ENCODE measurements at places on chromosomes 1 and 21.

DNA sequence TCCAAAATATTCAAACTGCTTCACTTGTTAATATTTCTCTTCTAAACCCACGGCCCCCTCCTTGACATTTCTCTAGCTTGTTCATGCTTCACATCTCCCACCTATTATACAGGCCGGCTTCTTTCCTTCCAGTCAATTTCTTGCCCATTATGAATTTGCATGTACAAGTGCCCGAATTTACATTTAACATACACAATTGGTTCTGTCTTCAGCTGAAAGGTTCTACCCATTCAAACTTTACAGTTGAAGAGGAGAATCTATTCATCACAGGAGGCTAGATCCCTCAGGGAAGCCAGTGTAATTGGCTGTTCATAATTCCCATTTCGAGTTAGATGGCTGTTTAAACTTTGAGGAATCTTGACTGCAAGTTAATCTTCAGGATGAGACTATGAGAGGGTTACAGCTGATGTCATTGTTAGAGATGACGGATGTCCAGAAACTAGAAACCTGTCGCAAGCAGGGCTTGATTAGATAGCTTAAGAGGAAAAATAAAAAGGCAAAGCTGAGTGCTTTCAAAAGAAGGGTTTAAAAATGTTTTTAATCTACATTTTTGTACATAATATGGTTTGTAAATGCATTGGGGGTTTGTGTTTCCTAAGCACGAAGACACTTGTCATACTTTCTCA is 157.0 kb downstream of the ADSS2 start:
- DNase-seq, result no peak

DNA sequence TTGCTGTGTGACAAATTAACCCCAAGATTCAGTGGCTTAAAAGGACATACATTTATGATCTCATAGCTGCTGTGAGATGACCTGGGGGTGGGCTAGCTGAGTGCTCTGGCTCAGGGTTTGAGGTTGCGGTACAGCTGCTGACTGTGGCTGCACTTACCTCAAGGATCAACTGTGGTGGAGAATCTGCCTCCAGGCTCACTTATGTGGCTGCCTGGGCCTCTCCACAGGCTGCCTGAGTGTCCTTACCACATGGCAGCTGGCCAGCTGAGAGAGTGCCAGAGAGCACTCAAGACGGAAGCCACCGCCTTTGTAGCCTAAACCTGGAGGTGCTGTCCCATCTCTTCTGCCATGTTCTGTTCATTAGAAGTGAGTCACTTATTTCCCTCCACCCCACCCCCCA is 5.7 kb downstream of the LRRC71 start:
- DNase-seq, result peak; percentile 5

GRCh38 chr1:193115629-193116227 is 6.1 kb upstream of the CDC73 start:
- DNase-seq, result no peak

GRCh38 chr1:227781314-227781930 is 34.1 kb upstream of the PRSS38 start:
- DNase-seq, result no peak

GRCh38 chr1:111847466-111847865 is 91.8 kb downstream of the DDX20 start:
- no peak for DNase-seq

DNA sequence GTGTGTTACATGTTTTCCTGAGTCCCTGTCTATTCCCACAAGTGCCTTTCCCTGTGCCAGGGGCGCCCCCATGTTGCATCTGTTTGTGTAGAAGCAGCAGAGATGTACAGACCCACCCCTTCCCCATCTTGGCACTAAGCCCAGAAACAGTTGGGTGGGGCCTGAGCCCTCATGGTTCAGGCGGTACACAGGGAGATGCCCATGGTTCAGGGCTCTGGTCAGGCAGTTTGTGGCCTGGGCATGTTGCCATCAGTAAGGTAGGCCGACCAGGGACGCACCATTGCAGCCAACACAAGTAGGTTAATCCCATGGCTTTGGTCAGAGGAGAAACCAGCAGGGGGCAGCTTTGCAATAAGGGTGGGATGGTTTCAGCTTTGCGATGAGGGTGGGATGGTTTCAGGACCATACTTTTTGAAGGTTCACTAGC is 914 bp upstream of the ADGRB2 start:
- DNase-seq, result no peak

DNA sequence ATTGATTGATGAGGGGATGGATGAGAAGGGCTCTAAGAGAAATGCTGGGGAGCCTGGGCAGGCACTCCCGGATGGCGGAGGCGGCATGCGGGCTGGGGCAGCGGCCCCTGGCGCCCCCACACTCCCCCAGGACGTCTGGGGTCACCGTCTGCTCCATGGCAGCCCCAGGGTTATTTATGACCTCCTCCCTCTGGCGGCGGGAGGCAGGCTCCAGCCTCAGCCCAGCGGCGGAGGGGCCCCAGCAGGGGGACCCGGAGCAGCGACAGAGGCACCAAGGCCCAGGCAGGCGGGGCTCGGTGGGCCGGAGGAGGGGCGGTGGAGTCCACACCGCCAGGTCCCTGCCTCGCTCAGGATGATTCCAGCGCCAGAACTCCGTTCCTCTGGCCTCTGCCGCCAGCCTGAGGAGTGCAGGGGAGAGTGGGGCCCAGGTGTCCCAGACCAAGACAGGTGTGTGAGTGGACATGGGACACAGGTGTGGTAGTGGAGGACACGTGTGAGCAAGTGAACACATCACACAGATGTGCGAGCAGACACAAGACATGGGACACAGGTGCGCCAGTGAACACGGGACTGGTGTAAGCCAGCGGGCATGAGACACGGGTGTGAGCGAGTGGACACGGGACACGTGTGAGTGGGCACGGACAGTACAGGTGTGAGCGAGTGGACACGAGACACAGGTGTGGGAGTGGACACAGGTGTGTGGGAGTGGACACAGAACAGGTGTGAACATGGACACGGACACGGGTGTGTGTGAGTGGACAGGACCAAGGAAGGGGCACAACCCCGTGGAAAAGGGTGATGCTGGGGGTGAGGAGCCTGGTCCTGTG is 2.5 kb upstream of the SAMD11 start:
- DNase-seq, result no peak

DNA sequence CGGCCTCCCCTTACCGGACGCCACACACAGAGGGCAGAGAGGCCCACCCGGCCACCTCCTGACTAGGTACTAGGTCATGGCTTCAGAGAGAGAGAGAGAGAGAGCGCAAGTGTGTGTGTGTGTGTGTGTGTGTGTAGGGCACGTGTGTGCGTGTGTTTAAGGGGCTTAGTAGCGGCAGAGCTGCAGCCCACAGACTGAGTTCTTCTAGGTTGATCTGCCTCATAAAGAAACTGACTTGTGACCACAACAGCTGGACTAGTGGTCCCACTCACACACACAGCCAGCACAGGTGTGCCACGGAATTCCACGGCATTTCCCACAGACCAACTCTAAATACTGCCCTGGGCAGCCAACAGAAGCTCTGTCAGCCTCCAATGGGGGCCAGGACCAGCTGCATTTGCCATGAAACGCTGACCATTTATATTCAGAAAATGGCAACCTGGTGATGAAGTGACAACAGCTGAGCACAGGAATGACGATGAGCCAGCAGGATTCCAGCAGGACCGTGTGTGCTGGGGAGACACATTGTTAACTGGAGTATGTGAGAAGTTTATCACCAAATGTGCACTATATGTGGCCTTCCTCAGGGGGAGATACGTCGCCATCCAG is 38.8 kb upstream of the GPR153 start:
- DNase-seq, result no peak

GRCh38 chr1:10516925-10517676 is 42.4 kb downstream of the PEX14 start:
- no peak for DNase-seq

DNA sequence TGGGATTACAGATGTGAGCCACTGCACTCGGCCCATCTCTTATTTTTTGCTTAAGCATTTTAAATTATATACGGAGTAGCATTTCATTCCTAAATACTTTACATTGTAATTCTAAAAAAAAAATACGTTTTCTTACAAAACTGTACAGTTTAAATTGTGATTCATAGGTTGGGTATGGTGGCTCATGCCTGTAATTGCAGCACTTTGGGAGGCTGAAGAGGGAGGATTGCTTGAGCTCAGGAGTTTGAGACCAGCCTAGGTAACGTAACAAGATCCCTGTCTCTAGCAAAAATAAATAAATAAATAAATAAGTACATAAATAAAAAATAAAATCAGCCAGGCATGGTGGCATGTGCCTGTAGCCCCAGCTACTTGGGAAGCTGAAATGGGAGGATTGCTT is 24.6 kb downstream of the TBCE start:
- no peak for DNase-seq

DNA sequence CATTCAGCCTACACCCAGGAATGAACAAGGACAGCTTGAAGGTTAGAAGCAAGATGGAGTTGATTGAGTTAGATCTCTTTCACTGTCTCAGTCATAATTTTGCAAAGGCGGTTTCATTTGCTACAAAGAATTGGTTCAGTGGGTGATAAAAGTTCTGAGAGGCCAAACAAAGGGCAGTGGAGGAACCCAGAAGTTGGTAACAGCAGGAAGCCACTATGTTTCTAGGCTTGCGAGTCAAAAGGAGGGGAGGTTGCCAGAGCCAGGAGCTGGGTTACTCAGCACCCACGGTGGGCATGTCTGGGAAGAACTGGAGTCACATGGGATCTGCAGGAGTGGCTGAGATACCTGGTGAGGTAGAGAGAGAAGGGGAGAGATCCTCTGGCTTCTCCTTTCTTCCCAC is 64.2 kb upstream of the MRPS6 start:
- no peak for DNase-seq

DNA sequence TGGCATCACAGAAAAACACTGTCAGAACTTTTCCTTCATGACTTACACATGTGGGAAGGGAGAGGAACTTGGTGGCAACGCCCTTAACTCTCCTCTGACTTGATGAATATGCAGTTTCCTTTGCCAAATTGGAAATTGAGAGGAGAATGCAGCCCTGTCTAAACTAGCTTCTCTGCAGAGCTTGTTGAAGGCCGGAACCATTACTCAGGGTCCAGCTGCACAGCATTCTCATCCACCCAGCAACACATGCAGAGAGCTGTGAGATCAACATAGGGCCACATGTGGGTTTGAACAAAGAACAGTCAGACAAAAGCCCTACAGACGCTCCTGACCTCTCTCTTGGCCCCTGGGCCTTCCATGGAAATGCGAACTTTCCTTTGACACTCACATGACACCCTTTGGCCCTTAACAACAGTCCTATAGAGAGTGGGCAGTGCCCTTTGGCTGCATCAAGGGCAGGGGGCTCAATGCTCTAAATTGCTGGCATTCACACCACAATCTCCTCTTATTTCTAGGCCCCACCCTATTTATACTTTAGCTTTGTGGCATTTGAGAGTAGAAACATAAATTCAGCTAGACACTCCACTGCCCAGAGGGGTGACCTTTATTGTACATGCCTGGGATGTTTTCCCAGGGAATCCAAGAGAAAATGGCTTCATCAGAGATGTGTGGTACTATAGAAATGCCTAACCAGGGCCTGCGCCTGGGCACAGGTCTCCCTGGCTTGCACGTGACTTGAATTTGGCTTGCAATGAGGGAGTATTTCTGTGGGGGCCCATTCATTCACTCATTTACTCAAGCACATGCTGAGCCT is 64.4 kb downstream of the CDC7 start:
- DNase-seq, result no peak

- DNase-seq, result no peak
These were observed 18.4 kb upstream of the ZNF124 start for GRCh38 chr1:247189981-247190798.

GRCh38 chr1:3884966-3885365 is 15.1 kb downstream of the C1orf174 start:
- no peak for DNase-seq

DNA sequence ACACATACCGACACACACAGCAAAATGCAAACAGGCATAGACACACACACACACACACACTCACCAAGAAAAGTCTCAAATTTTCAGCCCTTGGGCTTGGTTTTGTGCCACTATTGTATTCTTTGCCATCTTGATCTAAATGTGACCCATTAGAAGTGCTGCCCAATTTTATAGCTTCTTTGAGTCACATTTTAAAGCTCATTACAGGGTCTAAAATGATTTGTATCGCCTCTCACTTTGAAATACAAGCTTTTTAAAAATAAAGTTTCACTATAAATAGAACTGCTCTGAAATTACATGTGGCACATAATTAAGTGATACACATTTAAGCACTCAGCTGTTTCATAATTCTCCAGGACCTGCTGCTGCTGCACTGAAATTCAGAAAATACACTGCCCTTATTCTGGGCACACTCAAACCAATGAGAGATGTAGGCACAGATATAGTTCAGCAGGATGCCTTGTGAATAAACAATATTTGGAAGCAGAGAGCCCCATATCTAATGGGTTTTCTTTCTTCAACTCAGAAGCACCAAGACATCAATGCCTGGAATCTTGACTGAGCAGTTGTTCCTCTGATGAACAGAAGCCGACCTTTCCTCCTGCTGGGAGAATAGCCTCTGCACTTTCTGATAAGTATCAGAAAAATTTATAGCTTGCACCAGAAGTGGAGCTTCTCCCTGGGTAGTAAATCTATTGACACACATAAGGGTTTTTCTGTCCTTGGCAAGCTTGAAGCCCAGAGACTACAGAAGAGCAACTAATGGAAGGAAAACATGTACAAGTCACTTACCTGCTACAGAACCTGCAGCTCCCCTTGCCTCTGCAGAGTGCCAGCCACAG is 37.0 kb upstream of the PLPPR4 start:
- no peak for DNase-seq

DNA sequence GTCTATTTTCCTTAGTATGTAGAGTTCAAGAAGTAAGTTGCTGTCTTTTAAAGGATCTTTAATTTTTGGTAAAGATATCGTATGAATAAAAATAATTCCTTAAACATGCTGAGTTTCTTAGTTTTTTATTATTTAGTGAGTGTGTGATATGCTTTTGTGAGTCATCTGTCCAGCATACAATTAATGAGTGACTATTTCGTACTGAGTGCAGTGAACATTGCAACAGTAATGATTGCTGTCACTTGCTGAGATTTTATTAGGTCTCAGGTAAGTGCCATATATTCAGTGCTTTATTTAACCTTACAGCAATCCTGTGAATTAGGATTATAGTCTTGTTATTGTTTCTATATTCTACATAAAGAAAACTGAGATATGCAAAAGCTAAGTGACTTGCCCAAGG is 22.6 kb downstream of the MIGA1 start:
- no peak for DNase-seq

DNA sequence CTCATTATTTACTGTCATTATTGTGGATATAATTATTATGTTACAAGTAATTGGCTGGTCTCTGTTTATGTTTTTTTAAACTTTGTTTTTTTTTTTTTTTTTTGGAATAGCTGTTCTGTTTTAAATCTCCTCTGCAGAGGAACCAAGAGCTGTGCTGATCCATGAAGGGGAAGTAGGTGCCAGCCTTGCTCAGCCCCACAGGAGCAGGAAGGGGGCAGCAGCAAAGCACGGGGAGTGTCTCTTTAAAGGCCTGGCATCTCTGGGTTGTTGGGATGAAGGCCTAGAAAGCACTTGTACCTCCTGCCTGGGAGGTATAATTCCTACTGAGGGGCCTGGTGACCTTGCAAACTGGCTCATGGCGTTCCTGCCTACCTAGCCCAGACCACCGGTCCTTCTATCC is 2.5 kb upstream of the GRHL3 start:
- DNase-seq, result no peak

- no peak for DNase-seq
These were observed 146.6 kb downstream of the TLR5 start for GRCh38 chr1:222996310-222996975.

- DNase-seq, result no peak
These were observed 13.6 kb downstream of the AGMAT start for GRCh38 chr1:15571266-15571665.

GRCh38 chr1:66437136-66437401 is 96.9 kb upstream of the SGIP1 start:
- no peak for DNase-seq

Measured in stimulated activated CD8-positive, alpha-beta memory T cell treated with anti-CD3 and anti-CD28 coated beads, Interleukin-4, amount 100 ng/mL, for 4 hours (primary cell).